ENCODE measurements at places on chromosomes 2 and 18. TPM values are rescaled to one million over a fixed set of nuclear protein-coding genes. Genes with fewer than 3 reads are reported as not detected.

ZNF638 gene
- 371 TPM for total RNA-seq

GRCh38 chr2:20542746-20543468 is 96.0 kb downstream of the RHOB start:
- no peak for DNase-seq

GRCh38 chr18:12840382-12840781 is 43.7 kb downstream of the PTPN2 start:
- no peak for DNase-seq

DNA sequence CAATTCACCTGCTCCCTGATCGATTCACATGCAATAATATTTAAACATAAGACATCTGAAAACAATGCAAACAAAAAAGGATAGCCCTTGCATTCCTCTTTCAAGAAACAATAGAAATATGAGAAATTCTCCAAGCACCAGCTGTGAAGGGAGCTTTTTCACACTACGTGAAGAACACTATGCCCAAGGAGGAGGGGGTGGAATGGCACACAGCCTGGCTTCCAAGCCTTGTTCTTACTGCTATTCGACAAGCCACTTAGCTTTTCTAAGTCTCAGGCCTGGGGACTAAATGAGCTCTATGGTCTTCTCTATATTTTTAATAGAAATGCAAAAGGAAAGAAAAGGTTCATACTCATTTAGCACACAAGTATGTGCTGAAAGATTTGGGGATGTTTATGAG is 92.2 kb upstream of the CHRNA1 start:
- DNase-seq: no peak

GRCh38 chr2:57330447-57330846 is 716.2 kb upstream of the VRK2 start:
- DNase-seq: no peak

- DNase-seq: no peak
These were observed 3.3 kb downstream of the AGBL5 start for GRCh38 chr2:27054721-27055120.

GRCh38 chr18:32607816-32608215 is 137.1 kb upstream of the GAREM1 start:
- DNase-seq: no peak

GRCh38 chr18:62341473-62341872 is 16.4 kb downstream of the TNFRSF11A start:
- no peak for DNase-seq

DNA sequence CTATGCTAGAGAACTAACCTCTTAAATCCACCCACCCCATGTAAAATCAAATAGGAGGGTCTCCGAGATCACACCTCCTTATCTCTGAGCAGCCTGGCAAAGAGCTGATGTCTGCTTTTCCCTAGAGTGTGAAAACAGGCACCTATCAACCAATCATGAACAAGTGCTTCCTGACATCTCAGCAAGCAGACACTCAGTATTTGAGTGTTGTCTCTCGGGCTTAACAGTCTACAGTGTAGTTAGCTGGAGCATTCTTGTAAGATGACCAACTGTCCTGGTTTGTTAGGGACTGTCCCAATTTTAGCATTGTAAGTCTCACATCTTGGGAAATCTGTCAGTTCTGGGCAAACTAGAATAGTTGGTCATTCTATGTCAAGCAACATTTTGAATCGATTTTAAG is 26.4 kb downstream of the MARCHF4 start:
- no peak for DNase-seq

DNA sequence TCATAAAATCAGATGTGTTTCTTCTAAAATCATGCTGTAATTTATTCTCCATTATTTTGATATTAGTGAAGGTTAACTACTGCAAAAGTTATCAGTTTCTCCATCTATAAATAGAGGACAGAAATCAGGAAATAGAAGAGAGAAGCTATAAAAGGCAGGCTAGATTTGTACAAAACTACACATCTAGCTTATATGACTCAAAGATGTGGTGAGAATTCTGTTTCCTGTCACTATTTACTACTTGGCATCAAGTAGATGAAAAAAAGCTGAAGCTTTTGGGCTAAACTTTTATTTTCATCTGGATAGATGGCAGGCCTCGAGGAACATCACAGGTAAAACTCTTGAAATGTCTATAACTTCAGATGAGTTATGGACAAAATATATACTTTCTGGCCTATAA is 49.8 kb upstream of the NAB1 start:
- DNase-seq: no peak

CENPO gene
- total RNA-seq: 9.6 TPM

- no peak for DNase-seq
These were observed 4.1 kb downstream of the TCF23 start for GRCh38 chr2:27152796-27153464.

- no peak for DNase-seq
These were observed 20.1 kb upstream of the PRLH start for GRCh38 chr2:237546040-237546875.

- no peak for DNase-seq
These were observed 1.3 kb upstream of the LMAN1 start for GRCh38 chr18:59360381-59360780.

GRCh38 chr2:1501038-1501851 is 88.0 kb downstream of the TPO start:
- DNase-seq: no peak

GRCh38 chr2:173673640-173674039 is 291.5 kb downstream of the SP3 start:
- DNase-seq: no peak

GRCh38 chr18:56891870-56892269 is 240.7 kb downstream of the WDR7 start:
- no peak for DNase-seq

GRCh38 chr2:80748592-80748991 is 444.0 kb upstream of the LRRTM1 start:
- DNase-seq: no peak

BOK gene
- 44.3 TPM for total RNA-seq

DNA sequence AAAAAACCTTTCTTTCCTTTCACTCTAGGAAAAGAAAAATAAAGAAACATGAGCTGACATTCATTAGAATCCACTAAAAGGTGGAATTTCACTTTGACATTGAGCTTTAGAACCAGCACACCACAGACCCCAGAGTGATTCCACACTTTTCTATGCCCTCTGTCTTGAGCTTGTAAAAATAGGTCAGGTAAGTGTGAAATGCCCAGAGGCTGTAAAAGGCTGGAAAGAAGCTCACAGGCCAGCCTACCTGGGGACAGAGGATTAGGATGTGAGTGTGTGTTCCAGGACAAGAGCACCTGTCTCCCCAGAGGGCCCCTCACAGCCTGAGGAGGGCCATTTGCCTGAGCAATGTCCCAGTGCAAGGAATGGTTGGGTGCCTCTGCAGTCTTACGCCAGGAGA is 56.3 kb upstream of the MYO3B start:
- no peak for DNase-seq

GRCh38 chr18:13580351-13580750 is 146.0 kb downstream of the FAM210A start:
- no peak for DNase-seq

ASIC4 gene
- 0.26 TPM for total RNA-seq

GRCh38 chr2:147989809-147990403 is 30.6 kb downstream of the ORC4 start:
- DNase-seq: peak; percentile 24

CMPK2 gene
- 14.8 TPM for total RNA-seq

KCNJ13 gene
- 1.8 TPM for total RNA-seq

SNORC gene
- 0.97 TPM for total RNA-seq

- peak; percentile 1 for DNase-seq
These were observed 890.7 kb upstream of the POU3F3 start for GRCh38 chr2:103963146-103963725.

- no peak for DNase-seq
These were observed 37.6 kb downstream of the CDH7 start for GRCh38 chr18:65788373-65788772.

DNA sequence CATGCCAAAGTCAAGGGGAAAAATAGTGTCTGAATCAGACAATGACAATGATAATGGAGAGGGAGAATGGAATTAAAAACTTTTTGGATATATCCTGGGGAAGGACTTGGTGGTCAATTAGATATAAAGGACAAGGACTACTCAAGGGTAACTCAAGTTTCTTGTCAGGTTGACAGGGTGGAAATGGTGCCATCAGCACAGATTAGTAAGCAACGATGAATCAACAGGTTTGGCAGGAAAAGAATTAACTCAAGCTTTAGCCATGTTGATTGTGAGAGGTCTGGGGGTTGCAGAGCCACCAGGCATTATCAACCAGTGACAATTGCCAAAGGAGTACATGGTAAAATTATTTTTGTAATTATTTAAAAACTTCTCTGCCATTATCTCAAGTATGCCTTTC is 35.8 kb upstream of the SPATS2L start:
- DNase-seq: no peak

- DNase-seq: no peak
These were observed 73.5 kb downstream of the GALNT3 start for GRCh38 chr2:165720511-165720910.

ADCYAP1 gene
- 0.12 TPM for total RNA-seq

GRCh38 chr2:171271971-171272436 is 111.3 kb upstream of the TLK1 start:
- peak; percentile 84 for DNase-seq

- peak; percentile 8 for DNase-seq
These were observed 169.5 kb downstream of the CAMKMT start for GRCh38 chr2:44531289-44531688.

MOCOS gene
- 4.0 TPM for total RNA-seq

RIOK3 gene
- 83.0 TPM for total RNA-seq

DNA sequence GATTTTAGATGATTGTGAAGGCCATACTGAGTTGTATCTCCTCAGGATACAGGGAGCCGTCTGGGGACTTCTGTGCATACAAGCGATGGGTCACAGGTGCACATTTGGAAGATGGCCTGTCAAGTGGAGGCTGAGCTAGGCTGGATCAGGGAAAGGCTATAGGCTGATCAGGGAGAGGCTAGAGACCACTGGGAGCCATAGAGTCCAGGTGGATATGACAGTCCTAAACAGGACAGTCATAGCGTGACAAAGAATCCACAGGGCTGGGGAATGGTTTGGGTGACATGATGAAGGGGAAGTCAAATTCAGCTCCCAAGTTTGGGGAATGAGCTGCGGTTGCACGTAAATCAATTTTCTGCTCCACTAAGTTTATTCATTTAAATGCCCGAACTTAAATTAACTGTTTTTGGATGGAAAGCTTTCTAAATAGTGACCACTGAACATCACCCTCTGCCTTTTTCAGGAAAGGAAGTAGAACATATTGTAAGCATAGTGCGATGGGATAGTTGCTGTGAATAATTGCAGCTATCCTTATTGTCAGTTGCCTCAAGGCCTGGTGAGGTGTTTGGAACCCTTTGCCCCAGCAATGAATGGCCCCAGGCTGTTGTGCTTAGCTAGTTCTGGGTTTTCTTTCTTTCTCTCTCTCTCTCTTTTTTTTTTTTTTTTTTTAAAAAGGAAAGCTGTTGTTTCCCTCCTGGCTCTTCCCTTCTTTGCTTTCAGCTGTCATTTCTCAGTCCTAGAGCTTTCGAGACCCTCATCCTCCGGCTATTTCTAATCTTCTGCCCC is 50.5 kb downstream of the KLHL29 start:
- no peak for DNase-seq

GRCh38 chr2:210366675-210367080 is 51.7 kb upstream of the MYL1 start:
- DNase-seq: no peak

GRCh38 chr2:144441711-144442141 is 78.2 kb downstream of the ZEB2 start:
- no peak for DNase-seq

GRCh38 chr2:207082619-207083018 is 83.1 kb downstream of the KLF7 start:
- DNase-seq: no peak

GRCh38 chr18:21901423-21901945 is 160.9 kb downstream of the MIB1 start:
- DNase-seq: peak; percentile 50

DNA sequence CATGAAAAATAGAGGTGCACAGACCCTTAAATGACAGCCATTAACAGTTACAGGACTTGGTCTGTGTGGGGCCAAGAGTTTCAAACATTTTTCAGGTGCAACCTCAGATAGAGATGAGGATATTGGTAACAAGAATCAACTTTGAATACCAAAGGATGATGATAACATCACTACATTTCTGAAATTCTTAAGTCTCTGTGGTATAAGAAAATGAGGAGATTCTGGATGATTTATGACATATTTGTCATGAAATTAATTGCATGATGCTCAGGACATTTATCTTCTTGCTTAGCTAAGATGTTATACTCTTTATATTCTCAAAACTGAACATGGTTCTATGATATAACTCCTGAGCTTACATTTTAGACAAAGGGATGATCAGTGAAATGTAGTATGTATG is 471.8 kb upstream of the CWC22 start:
- no peak for DNase-seq

RTTN gene
- 13.7 TPM for total RNA-seq

DNA sequence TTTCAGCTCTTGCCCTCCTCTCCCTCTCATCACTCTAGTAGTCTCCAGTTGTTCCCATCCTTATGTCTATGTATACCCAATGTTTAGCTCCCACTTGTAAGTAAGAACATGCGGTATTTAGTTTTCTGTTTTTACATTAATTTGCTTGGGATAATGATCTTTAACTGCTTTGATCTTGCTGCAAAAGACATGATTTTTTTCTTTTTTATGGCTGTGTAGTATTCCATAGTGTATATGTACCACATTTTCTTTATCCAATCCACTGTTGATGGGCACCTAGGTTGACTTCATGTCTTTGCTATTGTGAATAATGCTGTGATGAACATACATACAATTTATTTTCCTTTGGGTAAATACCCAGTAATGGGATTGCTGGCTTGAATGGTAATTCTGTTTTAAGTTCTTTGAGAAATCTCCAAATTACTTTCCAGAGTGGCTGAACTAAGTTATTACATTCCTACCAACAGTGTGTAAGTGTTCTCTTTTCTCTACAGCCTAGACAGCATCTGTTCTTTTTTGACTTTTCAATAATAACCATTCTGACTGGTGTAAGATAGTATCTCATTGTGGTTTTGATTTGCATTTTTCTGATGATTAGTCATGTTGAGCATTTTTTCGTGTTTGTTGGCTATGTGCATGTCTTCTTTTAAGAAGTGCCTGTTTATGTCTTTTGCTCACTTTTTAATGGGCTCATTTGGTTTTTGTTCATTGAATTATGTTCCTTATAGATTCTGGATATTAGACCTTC is 179.6 kb upstream of the SLC39A10 start:
- no peak for DNase-seq

MC5R gene
- not detected for total RNA-seq

RNF152 gene
- 14.8 TPM for total RNA-seq

- DNase-seq: no peak
These were observed 532.4 kb downstream of the ZNF804A start for GRCh38 chr2:185130685-185131084.

HRH4 gene
- total RNA-seq: 0.54 TPM

ST8SIA3 gene
- 0.17 TPM for total RNA-seq

RFTN2 gene
- total RNA-seq: 22.6 TPM

DNA sequence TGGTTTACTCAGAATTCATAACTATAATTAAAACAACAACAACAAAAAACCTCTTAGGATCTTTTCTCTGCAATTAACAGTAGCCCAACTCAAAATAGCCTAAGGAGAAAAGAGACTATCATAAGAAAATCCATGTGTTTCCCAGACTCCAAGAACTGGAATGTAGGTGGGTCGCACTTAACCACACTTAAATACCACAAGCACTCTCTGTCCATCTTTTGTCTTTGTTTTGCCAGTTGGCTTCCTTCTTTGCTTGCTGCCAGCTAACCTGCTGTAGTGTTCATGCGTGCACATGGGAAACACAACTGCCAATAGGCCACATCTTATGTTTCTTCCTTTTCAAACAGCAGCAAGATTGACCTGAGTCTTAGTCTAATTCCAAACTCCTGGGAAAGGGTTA is 24.1 kb upstream of the ACVR1 start:
- DNase-seq: no peak

GRCh38 chr2:111975053-111975552 is 76.7 kb downstream of the MERTK start:
- peak; percentile 15 for DNase-seq

- DNase-seq: no peak
These were observed 26.5 kb upstream of the GREB1L start for GRCh38 chr18:21215490-21215889.

M1AP gene
- total RNA-seq: 0.83 TPM

All from lung (tissue), 17 donors.